ENCODE measurements at places on chromosomes 1 and 21.

- DNase-seq = no peak
These were observed 111.6 kb upstream of the GADD45A start for GRCh38 chr1:67573311-67573872.

DNA sequence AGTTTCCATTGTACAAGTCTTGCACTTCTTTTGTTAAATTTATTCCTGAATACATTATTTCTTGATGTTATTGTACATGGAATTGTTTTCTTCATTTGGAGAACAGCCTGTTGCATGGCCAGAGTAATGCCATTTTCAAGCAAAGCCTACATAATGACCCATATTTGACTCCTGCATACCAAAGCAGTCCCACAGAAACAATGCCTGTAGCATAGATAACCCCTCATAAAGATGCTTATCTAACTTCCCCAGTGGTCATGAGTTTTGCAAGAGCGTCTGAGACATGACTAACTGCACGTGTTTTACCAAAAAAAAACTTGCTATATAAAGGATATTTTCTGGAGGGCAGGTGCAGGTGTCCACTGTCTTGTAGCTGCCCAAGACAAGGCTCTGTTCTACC is 30.3 kb upstream of the RLF start:
- DNase-seq = no peak

GRCh38 chr1:202227053-202227672 is 33.6 kb downstream of the LGR6 start:
- no peak for DNase-seq

DNA sequence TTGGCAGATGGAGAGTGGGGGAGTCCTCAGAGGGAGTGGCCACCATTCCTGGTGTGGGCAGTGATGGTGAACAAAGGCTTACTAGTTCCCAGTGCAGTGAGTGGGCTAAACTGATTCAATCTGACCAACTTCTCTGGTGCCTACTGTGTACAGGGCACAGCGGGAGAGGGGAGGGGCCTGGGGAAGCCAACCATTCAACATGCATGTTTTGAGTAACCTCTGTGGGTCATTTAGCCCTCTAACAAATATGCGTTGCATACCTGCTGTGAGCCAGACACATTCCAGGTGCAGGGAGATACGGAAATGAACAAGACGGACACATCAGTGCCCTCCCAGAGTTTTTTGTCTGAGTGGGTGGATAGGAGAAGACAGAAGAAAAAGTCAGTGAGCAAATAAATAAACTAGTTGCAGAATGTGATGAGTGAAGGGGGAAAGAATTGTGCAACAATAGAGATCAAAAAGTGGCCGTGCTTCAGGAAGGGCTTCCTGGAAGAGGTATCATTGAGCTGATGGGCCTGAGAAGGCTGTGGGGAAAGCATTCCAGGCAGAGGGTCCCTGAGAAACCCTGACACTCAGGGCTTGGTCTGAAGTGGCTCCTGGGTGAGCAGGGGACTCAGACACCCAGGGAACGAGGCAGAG is 78.8 kb downstream of the EPHB2 start:
- no peak for DNase-seq

DNA sequence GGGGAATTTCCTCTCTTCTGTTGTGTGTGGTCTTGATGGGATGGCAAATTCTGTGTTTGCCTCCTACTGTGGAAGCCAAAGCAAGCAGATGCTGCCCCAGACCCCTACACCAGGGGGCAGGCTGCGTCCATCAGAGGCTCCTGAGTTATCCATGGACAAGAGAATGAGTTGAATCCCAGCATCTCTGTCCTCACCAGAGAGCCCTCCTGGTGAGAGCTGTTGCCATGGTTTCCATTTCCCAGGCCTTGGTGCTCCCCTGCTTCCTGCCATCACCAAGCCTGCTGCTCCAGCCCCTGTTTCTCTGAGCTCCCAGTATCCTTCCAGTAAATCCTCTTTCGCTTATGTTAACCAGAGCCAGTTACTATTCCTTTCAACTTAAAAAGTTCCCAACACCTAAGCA is 20.4 kb upstream of the GNG12 start:
- DNase-seq = no peak

DNA sequence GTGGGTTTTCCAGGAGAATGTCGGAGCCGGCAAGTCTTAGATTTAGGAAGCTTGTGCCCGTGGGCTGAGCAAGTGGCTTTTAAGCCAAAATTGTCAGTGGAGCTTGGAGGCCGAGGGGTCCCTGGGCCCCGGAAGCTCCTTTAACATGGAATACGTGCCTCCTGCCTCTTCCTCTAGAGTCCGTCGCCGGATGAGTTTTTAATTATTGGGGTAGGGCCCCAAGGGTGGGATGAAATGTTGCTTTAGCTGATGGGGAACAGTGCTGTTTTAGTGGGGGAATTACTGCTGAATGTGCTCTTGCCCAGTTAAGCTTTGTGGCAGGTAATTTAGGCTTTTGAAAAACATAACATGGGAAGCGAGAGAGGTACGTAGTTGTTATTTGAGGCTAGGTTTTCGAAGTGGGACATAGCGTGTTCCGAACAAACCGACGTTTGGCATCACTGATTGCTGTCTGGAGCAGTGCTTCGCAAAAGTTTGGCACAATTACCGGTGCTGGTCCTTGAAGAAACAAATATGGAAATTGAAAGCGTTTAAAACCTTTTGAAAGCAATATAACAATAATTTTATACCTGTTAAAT is 786 bp downstream of the RPL5 start:
- no peak for DNase-seq

DNA sequence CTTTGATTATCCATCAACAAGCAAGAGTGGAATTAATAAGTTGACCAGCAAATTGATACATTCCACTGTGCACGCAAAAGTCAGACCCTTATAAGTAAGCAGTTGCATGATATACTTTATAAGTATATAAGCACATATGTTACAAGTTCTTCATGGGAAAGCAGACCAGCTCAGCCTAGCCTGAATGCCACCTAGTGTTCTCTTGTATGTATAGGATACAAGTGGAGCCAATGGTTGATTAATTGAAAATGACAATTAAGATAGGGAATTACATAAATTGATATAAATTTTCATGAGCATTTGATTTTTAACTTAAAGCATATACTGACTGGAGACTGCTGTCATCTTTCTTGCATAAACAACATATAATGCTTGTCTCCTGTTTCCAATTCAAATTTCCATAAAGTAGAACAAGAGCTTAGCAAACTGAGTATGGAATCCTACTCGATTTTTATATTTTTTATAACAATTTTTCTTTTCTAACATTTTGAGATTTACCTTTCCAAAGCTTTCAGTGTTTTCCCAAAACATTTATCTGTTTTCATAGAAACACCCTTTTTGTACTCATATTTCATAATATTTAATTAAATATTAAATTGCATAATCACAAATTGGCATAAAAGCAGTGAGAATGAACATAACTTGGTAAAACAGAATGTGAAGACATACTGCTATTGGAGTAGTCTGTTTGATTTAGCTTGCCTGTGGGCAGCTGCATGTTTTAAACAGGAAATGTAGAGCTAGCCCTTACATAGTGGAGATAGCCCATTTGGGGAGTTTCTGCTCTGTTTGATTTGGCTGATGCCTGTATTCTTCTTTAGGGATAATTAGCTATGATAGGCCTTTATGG is 62.8 kb downstream of the MAGI3 start:
- DNase-seq = no peak

DNA sequence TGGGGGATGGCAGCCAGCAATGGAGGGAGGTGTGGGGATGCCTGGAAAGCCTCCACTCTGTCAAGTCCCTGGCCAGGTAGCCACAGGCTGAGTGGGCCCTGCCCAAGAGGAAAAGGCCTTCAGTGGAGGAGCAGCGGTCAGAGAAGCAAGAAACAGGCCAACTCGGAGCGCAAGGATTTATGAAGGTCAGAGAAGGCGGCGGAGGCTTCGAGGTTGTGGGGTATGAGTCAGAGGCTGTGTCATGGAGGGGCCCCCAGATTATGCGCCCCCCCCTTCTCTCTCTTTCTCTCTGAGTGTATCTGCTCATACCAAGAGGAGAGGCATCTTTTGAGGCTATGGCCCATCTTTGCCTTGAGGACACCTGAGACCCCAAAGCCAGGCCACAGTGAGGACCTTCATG is 99.5 kb downstream of the CASZ1 start:
- no peak for DNase-seq

DNA sequence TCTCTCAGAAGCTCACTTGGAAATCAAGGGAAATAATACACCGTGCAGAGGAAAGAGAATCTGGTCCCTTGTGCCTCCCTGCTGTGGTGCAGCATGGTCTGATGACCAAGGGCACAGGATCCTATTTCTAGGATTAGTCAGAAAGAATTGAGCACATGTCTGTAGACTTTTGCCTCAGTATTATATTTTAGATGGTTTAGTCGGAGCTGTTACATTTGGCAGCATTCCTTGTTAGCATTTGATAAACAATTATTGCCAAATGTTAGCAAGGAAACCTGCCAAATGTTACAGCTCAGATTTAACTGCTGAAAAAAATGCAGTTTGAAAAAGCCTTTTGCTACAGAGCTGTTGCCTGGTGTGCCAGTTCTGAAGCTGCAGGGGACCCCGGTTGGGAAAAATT is 183.5 kb upstream of the DPYD start:
- DNase-seq = no peak

- DNase-seq = no peak
These were observed 831 bp downstream of the CSRP1 start for GRCh38 chr1:201506092-201506491.

DNA sequence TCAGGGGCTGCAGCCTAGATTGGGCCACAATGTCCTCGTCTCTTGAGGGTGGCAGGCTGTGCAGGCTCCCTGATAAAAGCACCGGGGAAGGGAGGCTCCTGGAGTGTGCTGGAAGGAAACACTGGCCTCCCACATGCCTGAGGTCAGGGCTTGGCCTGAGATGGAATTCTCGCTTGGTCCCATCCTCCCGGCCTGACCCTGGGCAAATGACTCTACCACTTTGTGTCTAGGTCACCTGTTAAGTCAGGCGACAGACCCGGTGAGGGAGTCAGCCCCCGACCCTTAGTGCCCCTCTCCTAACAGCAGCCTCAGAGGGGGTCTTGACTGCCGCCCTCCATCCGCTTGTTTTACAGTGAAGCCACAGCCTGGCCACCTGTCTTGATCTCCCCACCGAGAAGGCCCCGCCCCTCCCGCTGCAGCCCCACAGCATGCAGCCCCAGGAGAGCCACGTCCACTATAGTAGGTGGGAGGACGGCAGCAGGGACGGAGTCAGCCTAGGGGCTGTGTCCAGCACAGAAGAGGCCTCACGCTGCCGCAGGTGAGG is 2.5 kb downstream of the SMIM1 start:
- no peak for DNase-seq

GRCh38 chr1:232464325-232464724 is 165.6 kb downstream of the SIPA1L2 start:
- DNase-seq = no peak

DNA sequence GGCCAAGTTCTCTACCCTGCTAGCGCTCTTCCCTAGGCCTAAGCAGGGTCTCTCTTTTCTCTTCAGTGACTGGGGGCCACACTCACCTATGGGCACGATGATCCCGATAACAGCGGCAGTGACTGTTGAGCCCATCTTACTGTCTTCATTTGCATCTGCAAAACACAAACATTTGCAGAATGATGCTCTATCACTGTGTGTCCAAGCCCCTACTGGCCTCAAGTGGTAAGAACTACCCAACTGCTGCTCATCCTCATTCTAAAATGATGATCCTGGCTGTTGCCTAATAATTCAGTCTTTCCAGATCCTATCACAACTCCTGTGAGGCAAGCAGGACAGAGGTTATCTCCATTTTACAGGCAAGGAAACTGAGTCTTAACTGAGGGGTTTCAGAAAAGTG is 16.7 kb upstream of the MAGOH start:
- no peak for DNase-seq

GRCh38 chr1:178849918-178850317 is 21.0 kb downstream of the ANGPTL1 start:
- no peak for DNase-seq

- DNase-seq = no peak
These were observed 20.6 kb upstream of the ATP1B1 start for GRCh38 chr1:169085911-169086310.

- no peak for DNase-seq
These were observed 59.6 kb upstream of the HOOK1 start for GRCh38 chr1:59755069-59755685.

DNA sequence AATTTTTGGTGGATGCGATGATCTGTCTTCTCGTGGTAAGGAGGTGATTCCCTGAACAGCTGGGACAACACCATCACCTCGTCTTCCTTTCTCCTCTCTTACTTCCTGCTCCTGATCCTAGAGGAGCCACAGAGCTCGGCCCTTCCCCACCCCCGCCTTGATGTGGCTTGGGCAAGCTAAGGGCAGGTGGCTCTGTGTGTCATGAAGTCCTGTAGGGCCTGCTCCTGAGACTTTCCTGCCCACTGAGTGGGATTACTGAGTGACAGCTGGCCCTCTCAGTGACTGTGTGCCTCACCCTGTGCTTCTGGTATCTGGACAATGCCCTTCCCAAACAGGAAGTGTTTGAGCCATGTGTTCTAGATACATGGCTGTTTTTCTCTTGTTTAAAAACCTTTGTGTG is 153.0 kb downstream of the KCNJ6 start:
- DNase-seq = no peak

DNA sequence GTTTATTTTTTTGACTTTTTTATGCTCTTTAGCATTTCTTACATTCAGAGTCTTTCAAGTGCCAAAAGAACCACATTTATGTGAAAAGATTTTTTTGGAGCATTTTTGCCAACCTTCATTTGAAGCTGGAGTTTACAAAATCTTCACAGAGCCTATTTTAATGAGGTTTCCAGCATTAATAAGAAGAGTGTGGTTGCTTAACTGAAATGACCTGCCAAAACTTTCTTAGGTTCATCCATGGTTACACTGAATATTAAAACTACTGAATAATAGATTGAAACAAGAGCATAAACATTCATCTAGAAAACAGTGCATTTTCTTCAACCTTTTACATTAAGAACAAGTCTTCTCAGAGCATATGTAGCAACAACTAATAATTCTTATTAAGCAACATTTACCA is 672.3 kb upstream of the CXADR start:
- DNase-seq = no peak

DNA sequence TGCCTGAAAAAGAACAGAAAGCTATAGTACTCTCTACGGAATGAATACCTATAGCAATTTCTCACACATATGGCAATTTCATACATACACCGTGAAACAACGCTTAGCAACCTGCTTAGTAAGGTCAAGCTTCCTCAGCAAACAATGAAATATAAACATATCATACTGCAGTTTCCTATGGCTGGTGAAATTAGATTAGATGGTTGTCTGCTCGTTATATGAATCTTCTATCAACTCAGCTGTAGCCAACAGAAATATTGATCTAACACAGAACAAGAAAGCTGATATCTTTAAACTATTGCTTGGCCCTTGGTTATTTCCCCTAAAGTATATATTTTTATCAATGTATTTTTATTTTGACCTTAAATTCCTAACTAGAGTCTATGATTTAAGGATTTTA is 187.8 kb downstream of the SLC44A5 start:
- DNase-seq = no peak

GRCh38 chr21:21481239-21481638 is 483.0 kb downstream of the NCAM2 start:
- DNase-seq = no peak
